ENCODE measurements at places on chromosomes 2 and 18.

DNA sequence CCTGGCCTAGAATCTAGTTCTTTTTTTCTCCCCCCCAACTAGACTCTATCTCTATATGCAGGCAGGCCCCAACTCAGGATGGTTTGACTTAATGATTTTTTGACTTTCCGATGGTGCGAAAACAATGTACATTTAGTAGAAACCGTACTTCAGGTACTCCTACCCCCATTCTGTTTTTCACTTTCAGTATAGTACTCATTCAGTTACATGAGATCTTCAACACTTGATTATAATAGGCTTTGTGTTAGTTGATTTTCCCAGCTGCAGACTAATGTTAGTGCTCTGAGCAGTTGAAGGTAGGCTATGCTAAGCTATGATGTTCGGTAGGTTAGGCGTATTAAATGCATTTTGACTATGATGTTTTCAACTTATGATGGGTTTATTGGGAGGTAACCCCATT is 37.7 kb downstream of the PLEKHB2 start:
- no peak overlapping the region for H3K4me3 ChIP-seq
- no peak for DNase-seq
- no peak overlapping the region for H3K27ac ChIP-seq
- no peaks in the 10 kb centered on the region for H3K27me3 ChIP-seq
- H3K36me3 ChIP-seq, result peaks cover 54% of the 10 kb centered on the region
- H3K4me1 ChIP-seq, result no peaks in the 10 kb centered on the region

- no peak overlapping the region for H3K4me3 ChIP-seq
- no peak overlapping the region for H3K27ac ChIP-seq
- H3K4me1 ChIP-seq, result no peaks in the 10 kb centered on the region
- no peaks in the 10 kb centered on the region for H3K27me3 ChIP-seq
- H3K36me3 ChIP-seq, result no peaks in the 10 kb centered on the region
These were observed 8.0 kb downstream of the SP100 start for GRCh38 chr2:230423851-230424458.

- H3K4me3 ChIP-seq, result no peak overlapping the region
- H3K4me1 ChIP-seq, result no peaks in the 10 kb centered on the region
- no peak overlapping the region for H3K27ac ChIP-seq
- DNase-seq, result no peak
These were observed 23.7 kb downstream of the BABAM2 start for GRCh38 chr2:27914041-27914804.

DNA sequence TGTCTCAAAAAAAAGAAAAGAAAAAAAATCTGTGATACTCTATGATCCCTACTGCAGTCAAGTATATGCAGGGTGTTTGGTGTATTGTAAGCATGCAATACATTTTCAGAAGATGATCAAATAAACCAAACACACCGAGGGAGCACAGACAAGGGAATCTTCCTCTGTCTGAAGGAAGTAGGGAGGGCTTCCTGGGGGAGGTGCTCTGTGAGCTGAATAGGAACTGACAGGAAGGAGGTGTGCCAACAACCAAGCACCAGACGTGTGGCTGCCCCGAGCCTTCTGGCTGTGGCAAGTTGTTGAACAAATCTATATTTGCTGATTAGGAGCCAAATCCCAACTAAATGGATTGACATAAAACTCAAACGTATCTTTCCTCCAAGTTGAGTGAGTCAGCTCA is 14.6 kb downstream of the THNSL2 start:
- H3K4me1 ChIP-seq, result no peaks in the 10 kb centered on the region
- no peak overlapping the region for H3K4me3 ChIP-seq
- DNase-seq, result no peak
- peaks cover 4% of the 10 kb centered on the region for H3K36me3 ChIP-seq
- no peak overlapping the region for H3K27ac ChIP-seq

DNA sequence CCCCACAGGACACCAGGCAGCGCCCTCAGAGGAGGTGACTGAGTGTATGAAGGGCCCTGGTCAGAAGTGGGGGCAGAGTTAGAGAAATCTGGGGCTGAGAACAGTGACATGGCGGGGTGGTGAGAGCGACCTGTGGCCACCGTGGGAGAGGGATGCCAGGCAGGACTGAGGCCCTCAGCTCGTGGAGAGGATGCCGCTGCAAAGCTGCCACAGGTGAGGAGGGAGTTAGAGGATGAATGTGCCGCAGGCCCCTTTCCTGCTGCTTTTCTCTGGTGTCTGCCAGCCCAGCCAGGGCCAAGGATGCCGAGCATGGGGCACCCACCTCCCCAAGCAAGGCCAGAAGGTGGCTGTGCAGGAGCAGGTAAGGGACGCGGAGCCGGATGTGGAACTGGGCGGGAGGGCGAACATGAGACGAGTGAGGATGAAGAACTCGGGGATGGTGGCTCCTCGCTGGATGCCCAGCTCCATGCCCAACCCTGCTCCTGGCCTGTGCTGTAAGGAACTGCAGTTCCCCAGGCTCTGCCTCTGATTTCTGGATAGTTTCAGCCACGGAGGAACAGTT is 269.2 kb upstream of the HDAC4 start:
- no peak for DNase-seq
- H3K27ac ChIP-seq, result no peak overlapping the region
- no peak overlapping the region for H3K4me3 ChIP-seq
- H3K4me1 ChIP-seq, result no peaks in the 10 kb centered on the region

- no peaks in the 10 kb centered on the region for H3K4me1 ChIP-seq
- H3K4me3 ChIP-seq, result no peak overlapping the region
- no peak overlapping the region for H3K27ac ChIP-seq
- H3K27me3 ChIP-seq, result no peaks in the 10 kb centered on the region
- DNase-seq, result peak; percentile 51
- H3K36me3 ChIP-seq, result no peaks in the 10 kb centered on the region
These were observed 95.7 kb upstream of the POU3F3 start for GRCh38 chr2:104758199-104758620.

GRCh38 chr2:127220768-127221527 is 849 bp upstream of the CYP27C1 start:
- H3K27ac ChIP-seq, result no peak overlapping the region
- peaks cover 12% of the 10 kb centered on the region for H3K4me1 ChIP-seq
- H3K27me3 ChIP-seq, result peaks cover 13% of the 10 kb centered on the region

- H3K27me3 ChIP-seq, result no peaks in the 10 kb centered on the region
- no peaks in the 10 kb centered on the region for H3K36me3 ChIP-seq
- no peak overlapping the region for H3K4me3 ChIP-seq
- H3K4me1 ChIP-seq, result no peaks in the 10 kb centered on the region
These were observed 32.1 kb upstream of the DPP4 start for GRCh38 chr2:162106146-162106551.

GRCh38 chr2:29763371-29763770 is 158.0 kb downstream of the ALK start:
- DNase-seq, result no peak
- no peak overlapping the region for H3K27ac ChIP-seq
- no peaks in the 10 kb centered on the region for H3K36me3 ChIP-seq
- no peaks in the 10 kb centered on the region for H3K27me3 ChIP-seq

DNA sequence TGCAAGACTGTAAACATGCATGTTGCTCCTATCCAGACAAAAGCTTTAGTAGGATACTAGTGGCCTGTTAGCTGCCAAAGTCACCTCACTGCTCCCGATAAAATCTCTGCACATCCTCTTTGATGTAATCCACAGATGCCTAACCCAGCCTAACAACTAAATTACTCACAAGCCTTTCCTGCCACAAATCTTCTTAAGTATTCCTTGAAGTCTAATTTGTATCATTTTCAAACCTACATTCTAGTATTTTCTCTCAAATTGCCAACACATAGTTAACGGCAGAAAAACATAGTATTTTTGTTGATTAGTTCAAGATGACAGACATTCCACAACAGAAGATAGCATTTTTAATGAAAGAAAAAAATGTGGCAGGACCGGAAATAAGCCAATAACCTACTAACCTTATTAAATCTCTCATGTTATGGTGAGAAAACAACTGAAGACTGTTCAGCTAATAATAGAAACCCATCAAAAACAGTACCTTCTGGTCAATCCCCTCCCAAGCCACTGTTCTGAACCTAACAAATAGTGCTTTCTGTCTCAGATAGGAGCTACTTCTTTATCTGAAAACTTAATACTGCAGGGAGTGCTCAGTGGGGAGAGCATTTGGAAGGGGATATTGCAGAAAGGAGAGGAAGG is at the start of gene MPP4:
Gene MPP4, minus strand, starts transcription at position 57 of the 639 bp plus-strand sequence. CDS start 4,690 bp downstream, outside the sequence.
- no peaks in the 10 kb centered on the region for H3K27me3 ChIP-seq
- H3K36me3 ChIP-seq, result no peaks in the 10 kb centered on the region
- no peak within 1 kb of the TSS for H3K4me3 ChIP-seq
- DNase-seq, result peak; percentile 13
- peak within 1 kb of the TSS; percentile 77 for H3K27ac ChIP-seq

- peaks cover 4% of the 10 kb centered on the region for H3K4me1 ChIP-seq
- DNase-seq, result peak; percentile 48
- H3K36me3 ChIP-seq, result no peaks in the 10 kb centered on the region
- peak overlapping the region; percentile 39 for H3K27ac ChIP-seq
These were observed 557 bp upstream of the GREB1L start for GRCh38 chr18:21241301-21242048.

- H3K27me3 ChIP-seq, result peaks cover 3% of the 10 kb centered on the region
- H3K4me3 ChIP-seq, result peak within 1 kb of the TSS; percentile 95
- H3K36me3 ChIP-seq, result peaks cover 4% of the 10 kb centered on the region
- peaks cover 19% of the 10 kb centered on the region for H3K4me1 ChIP-seq
- peak; percentile 21 for DNase-seq
- H3K27ac ChIP-seq, result peak within 1 kb of the TSS; percentile 91
These were observed at the start of gene IGFBP2 for GRCh38 chr2:216632952-216633615. IGFBP2 (plus strand) TSS chr2:216633420; CDS start chr2:216633524, 104 bp downstream.

DNA sequence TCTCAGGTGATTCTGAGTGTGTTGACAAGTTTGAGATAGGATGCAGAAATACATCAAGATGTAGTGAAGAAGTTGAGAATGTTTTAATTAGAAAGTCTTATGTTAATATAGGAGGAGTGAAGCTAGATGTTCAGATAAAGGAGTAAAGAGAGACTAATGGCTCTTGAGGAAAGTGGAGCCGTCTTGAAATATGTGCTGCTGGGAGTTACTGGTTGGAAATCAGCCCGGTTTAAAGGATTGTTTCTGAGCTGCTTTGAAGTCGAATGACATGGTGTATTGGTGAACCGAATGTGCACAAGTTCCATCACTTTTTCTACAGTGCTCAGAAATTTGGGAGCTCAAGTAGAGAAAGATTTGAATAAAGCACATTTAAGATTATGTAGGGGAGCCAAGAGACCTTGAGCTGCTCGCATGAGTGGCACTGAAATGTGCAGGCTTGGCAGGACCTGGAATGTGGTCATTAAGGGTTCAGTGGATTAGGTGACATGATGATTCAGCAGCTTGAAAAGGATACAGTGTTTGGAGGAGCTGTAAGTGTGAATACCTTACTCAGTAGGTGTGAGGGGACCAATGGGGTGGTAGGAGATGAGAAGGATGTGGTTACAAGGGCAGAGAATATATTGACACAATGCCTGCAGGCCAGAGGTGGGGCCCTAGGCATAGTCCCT is 68.6 kb downstream of the CAB39 start:
- peaks cover 6% of the 10 kb centered on the region for H3K4me1 ChIP-seq
- H3K4me3 ChIP-seq, result no peak overlapping the region
- no peak for DNase-seq
- peaks cover 7% of the 10 kb centered on the region for H3K36me3 ChIP-seq
- no peaks in the 10 kb centered on the region for H3K27me3 ChIP-seq

DNA sequence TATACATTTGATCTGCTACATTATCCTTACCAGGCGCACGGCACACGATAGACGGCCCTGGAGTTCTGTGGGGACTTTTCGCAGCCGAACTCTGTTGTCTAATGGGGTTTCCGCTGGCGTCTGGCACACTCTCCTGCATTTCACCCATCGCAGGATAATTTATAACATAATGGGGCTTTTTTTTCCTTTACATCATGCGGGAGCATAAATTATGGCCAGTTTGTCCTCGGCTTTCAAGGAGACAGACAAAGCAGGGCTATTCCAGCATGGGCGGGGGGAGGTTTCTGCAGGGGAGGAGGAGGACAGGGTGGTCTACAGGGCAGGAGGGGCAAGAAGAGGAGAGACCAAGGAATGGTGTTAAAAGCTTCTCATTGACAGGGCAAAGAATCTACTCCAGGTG is 279.8 kb downstream of the CELF4 start:
- no peak overlapping the region for H3K4me3 ChIP-seq
- H3K36me3 ChIP-seq, result no peaks in the 10 kb centered on the region
- no peaks in the 10 kb centered on the region for H3K27me3 ChIP-seq
- no peak for DNase-seq
- H3K4me1 ChIP-seq, result no peaks in the 10 kb centered on the region
- H3K27ac ChIP-seq, result no peak overlapping the region

- H3K4me3 ChIP-seq, result no peak overlapping the region
- H3K27me3 ChIP-seq, result no peaks in the 10 kb centered on the region
- H3K4me1 ChIP-seq, result no peaks in the 10 kb centered on the region
- no peaks in the 10 kb centered on the region for H3K36me3 ChIP-seq
- DNase-seq, result no peak
These were observed 121.6 kb downstream of the FAM210A start for GRCh38 chr18:13604786-13605185.
